ENCODE measurements at places on chromosomes 6 and 20. TPM values are rescaled to one million over a fixed set of nuclear protein-coding genes. Genes with fewer than 3 reads are reported as not detected.

Gene OR2B6
- not detected for total RNA-seq

Gene MATN4
- not detected for total RNA-seq

Gene TINAG
- total RNA-seq, result not detected

Gene STMND1
- total RNA-seq, result not detected

Gene SIRPB2
- not detected for total RNA-seq

Gene DSP
- 0.47 TPM for total RNA-seq

Gene COL10A1
- not detected for total RNA-seq

Gene FNDC1
- total RNA-seq, result not detected

Gene AIG1
- total RNA-seq, result 10.0 TPM

Gene LAMP5
- total RNA-seq, result not detected

Gene C20orf144
- 0.47 TPM for total RNA-seq

Gene PM20D2
- 12.7 TPM for total RNA-seq

Gene DOK5
- total RNA-seq, result not detected

Gene RWDD2A
- total RNA-seq, result 6.1 TPM

Gene SDC4
- 0.31 TPM for total RNA-seq

Gene PSMB9
- total RNA-seq, result 102 TPM

Gene HLA-DQB2
- 1.2 TPM for total RNA-seq

Gene MCHR2
- not detected for total RNA-seq

Gene RSPO4
- total RNA-seq, result 0.44 TPM

Gene RAET1G
- total RNA-seq, result not detected

Gene CTCFL
- total RNA-seq, result not detected

Gene SALL4
- total RNA-seq, result not detected

Gene ZBTB12
- total RNA-seq, result 3.1 TPM

Gene CST7
- total RNA-seq, result 5.5 TPM

Gene ADGB
- total RNA-seq, result not detected

Gene HLA-DQA1
- total RNA-seq, result 15.5 TPM

Gene MTO1
- total RNA-seq, result 90.6 TPM

Gene PROCR
- 4.0 TPM for total RNA-seq

Gene FRS3
- total RNA-seq, result 7.5 TPM

Gene CGAS
- total RNA-seq, result 5.2 TPM

Gene C6orf136
- total RNA-seq, result 29.3 TPM

Gene NHSL1
- total RNA-seq, result 0.05 TPM

Gene SLC26A8
- total RNA-seq, result not detected

Gene BANF2
- not detected for total RNA-seq

Gene SLC13A3
- not detected for total RNA-seq

Gene RAET1L
- not detected for total RNA-seq

Gene PREX1
- 140 TPM for total RNA-seq

Gene PSORS1C2
- not detected for total RNA-seq

Gene ENPP4
- total RNA-seq, result 11.4 TPM

Gene MBOAT1
- total RNA-seq, result 3.0 TPM

Gene DUSP15
- total RNA-seq, result not detected

Gene SAMD3
- total RNA-seq, result 28.7 TPM

Gene TMEM170B
- 3.7 TPM for total RNA-seq

Gene TMC2
- not detected for total RNA-seq

Gene UBD
- total RNA-seq, result not detected

Gene TMEM244
- total RNA-seq, result not detected

Gene SLC17A2
- not detected for total RNA-seq

Gene GGTLC1
- total RNA-seq, result not detected

Gene ERVFRD-1
- total RNA-seq, result not detected

Gene OPRM1
- total RNA-seq, result not detected

Gene OGFRL1
- total RNA-seq, result 15.1 TPM

Gene PACSIN1
- total RNA-seq, result 0.47 TPM

Gene CCN5
- total RNA-seq, result not detected

Gene TCP11
- total RNA-seq, result not detected

Gene ELOVL2
- not detected for total RNA-seq

Gene UBE3D
- 8.1 TPM for total RNA-seq

Gene SYNGAP1
- 57.0 TPM for total RNA-seq

Measured in naive thymus-derived CD8-positive, alpha-beta T cell (primary cell).